Hematopoietic multipotent progenitor cell treated with erythropoietin and hydrocortisone succinate and interleukin-3 and kit ligand, for 4 days (in vitro differentiated cells): ENCODE measurements at places on chromosomes 11 and 22.

- peak; percentile 68 for DNase-seq
These were observed 214.6 kb downstream of the NTM start for GRCh38 chr11:131584785-131585592.

DNA sequence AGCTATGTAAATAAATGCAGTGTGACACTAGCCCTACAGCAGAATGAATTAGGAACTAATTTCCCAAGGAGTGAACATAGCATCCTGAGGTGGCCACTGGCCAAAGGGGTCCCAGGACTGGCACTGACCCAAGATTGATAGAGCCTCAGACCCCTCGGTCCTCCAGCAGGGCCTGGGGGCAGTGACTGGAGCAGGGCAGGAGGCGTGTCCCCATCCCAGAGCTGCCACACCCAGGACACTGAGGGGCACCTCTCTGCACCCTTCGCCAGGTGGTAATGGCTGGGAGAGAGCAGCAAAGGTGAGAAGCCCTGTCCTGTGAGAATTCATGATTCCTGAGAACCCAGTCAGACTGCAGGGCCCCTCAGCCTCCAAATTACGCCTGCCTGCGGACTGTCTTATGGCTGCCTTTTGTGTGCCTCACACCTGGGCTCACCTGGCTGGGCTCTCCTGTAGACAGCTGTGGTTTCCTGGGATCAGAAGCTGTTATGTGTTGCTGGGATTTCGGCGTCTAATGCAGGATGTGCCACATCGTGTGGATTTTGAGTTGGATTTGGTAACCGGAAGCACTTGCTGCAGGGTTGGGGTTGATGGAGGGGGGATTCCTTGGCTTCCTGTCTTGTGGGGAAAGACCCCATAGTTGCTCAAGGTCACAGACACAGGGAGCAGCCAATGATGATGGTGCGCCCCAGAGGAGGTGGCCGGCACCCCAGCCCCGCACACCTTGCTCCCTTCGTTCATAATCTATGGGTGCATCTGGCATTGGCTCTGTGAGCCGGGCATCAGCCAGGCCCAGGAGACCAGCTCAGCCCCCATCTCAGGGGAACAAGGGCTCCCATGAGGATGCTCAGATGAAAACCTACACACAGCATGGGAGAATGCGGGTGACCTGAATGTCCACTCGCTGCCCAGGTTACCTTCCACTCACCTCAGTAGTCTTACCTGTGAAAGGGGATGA is 582.9 kb downstream of the BRD1 start:
- DNase-seq, result no peak

GRCh38 chr11:128821556-128821955 is 45.5 kb downstream of the KCNJ1 start:
- no peak for DNase-seq

DNA sequence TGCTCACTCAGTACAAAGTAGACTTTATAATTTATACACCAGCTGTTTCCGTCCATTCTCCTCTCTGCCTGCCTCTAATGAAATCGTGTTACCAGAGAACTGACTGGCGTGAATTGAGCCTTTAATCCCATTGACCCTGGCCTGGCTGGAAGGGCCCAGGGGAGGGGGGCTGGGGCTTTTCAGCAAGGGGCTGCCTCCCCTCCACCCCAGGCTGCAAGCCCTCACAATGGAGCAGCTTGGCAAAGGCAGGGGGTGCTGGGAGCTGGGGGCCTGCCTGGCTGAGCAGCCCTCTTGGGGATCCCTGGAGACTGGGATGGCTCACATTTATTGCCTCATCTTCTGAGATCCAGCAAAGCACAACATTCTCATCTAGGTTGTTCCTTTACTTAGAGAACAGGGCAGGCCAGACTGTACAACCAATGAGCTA is 25.8 kb upstream of the LMO1 start:
- no peak for DNase-seq

- DNase-seq, result no peak
These were observed 60.6 kb downstream of the SGSM3 start for GRCh38 chr22:40430991-40431390.

DNA sequence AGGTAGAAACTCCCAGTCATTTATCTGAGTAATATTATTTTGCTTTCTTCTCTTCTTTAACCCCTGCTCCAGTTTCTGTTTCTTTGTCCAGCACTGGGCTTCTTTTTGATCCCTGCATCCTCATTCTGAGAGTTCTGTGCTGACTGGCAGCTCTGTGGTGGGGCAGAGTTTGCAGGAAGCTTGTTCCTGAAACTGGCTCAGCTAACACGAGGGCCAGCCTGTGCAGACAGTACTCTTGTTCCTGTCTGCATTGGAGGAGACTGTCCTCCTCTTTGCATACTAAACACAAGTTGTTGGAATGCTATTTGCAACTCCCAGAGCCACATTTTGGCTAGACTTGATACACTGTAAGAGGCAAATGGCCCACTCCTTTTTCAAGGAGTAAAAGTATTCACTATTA is 93.1 kb upstream of the HORMAD2 start:
- peak; percentile 36 for DNase-seq

DNA sequence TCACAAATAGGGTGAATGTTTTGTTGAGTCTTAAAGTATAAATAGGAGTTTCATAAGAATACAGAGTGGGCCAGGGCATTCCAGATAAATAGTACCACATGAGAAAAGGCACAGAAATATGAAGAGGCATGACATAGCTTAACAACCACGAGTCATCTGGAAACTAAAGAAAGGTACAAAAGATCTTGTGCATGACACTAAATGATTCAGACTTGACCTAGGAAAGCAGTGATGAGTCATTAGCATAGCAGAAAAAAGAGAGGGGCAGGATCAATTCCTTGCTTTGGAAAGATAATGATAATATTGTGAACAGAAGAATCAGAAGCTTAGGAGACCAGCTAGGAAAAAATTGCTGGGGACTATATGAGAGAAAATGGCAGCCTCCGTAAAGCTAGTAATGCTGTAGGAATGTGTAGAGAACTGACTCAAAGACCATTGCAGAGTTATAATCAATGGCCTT is 47.6 kb upstream of the FIBIN start:
- DNase-seq, result no peak
